Activated naive CD4-positive, alpha-beta T cell treated with anti-CD3 and anti-CD28 coated beads for 36 hours (primary cell): ENCODE measurements at places on chromosomes 16 and 17. TPM values are rescaled to one million over a fixed set of nuclear protein-coding genes. Genes with fewer than 3 reads are reported as not detected.

Gene UMOD
- not detected for total RNA-seq

Gene CNTD1
- total RNA-seq = not detected

Gene CIITA
- 0.29 TPM for total RNA-seq

Gene MYH8
- total RNA-seq = not detected

DNA sequence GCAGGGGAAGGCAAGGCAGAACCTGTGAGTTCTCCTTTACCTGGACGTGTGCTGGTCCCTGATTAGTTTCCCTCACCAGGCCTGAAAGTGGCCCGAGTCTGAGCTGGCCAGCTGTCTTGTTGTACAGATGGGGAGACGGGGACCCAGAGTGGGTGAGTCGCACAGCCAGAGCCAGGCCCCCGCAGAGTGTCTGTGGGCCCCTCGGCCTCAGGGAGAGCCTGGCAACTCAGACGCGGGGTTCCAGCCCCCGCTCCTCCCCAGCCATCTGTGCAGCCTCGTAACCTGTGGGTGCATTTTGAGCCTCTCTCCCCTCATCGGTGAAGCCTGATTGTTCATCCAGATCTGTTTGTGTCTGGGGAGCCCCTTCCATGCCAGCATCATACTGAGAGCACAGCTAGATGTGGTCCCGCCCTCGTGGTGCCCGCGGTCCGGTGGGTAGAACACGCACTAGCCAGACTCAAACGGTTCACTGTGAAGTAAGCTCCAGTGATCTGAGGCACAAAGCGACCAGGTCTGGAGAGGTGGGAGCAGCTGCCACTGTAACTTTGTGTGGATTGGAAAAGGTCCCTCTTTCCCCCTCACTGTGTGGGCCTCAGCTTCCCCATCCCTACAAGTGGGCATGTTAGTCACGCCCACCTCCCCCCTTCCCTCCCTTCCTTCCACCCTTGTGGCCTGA, 6.0 kb upstream of the NDRG4 start:
- no peak for DNase-seq

- DNase-seq = no peak
Observed at GRCh38 chr17:81457917-81458555, 54.6 kb downstream of the ACTG1 start.

DNA sequence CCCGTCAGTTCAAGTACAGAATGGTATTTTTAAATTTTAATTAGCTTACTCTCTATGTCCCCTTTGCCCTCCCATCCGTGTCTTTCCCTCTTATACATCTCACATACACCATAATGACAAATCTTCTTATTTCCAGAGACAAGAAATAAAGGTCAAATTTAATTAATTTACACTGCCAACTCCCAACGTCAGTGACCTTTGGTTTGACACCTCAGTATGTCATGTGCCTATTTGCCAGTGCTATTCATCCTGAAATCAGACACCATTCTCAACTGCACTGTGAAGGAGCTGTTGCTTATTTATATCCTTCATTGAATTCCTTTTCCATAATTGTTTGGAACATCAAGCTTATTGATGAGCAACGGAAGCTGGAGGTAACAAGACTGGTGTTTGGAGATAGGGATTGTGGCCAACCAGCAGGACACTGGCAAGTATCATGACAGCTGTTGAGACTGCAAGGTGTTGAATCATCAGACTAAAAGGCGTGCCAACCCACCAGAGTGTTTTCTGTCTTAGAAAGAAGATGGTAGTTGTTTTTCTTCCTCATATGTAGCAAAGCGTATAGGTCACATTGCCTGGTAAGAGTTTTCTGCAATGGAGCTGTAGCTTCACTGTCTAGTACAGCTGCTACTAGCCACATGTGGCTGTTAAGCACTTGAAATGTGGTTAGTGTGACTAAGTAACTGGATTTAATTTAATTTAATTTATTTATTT, 12.5 kb downstream of the CALCOCO2 start:
- no peak for DNase-seq

- no peak for DNase-seq
Observed at GRCh38 chr16:142405-142967, 4.0 kb upstream of the NPRL3 start.

DNA sequence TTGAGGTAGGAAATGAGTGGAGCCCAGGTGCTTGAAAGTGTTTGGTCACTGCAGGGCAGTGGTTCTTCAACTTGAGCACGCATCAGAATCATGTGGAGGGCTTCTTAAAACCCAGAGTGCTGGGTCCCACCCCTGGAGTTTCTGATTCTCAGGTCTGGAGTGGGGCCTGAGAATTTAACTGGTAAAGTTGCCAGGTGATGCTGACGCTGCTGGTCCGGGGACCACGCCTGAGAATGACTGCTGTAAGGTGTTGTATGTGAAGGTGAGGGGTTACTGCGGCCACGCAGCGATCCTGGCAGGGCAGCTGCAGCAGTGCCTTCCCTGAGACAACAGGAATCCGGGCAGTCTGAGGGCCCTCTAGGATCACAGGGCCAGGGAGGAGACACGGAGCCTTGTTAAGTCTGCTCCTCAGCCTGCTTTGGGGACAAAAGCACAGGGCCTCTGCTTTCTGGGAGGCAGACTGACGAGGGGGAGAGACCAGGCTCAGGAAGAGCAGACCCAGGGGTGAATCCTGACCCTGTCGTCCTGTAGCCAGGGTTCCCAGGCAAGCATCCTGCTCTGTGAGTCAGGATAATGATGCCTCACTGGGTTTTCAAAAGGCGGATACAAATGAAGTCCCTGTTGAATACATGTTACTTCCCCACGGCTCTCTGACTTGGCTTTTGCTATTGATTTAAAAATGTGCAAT, 16.2 kb downstream of the CCDC42 start:
- no peak for DNase-seq

DNA sequence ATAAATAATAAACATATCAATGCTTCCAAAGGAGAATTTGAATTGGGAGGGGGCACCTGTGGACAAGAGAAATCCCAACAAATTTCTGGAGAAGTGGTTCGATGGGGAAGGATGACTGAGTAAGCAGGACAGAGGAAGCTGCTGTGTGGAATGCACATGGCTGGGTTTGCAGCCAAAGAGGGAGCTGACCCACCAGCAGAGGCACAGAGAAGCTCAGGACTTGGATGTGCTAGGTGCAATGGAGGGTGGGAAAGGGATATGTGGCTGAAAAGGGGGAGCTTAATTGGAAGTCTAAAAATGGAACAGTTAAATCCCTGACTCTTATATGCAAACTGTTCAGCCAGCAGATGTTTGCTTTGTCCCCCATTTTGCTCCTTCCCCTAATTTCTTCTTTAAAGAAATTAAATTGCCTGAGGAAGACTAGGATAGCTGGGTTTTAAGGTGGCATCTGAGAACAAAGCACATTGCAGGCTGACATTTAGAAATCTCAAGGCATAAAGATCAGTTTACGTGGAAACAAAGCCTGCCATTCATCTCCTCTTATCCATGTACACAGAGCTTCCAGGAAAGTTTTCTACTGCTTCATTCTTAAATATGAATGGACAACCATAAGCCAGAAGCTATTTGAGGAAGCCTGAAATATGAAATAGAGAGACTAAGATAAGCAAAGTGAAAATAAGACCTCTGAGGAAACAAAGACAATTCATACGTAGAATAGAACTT, 23.0 kb upstream of the TNS4 start:
- DNase-seq = no peak

GRCh38 chr17:75610103-75610984, 22.7 kb downstream of the MYO15B start:
- no peak for DNase-seq
